ENCODE measurements at places on chromosomes 16 and 17. TPM values are rescaled to one million over a fixed set of nuclear protein-coding genes. Genes with fewer than 3 reads are reported as not detected.

The WSCD1 gene
- 0.07 TPM for total RNA-seq

DNA sequence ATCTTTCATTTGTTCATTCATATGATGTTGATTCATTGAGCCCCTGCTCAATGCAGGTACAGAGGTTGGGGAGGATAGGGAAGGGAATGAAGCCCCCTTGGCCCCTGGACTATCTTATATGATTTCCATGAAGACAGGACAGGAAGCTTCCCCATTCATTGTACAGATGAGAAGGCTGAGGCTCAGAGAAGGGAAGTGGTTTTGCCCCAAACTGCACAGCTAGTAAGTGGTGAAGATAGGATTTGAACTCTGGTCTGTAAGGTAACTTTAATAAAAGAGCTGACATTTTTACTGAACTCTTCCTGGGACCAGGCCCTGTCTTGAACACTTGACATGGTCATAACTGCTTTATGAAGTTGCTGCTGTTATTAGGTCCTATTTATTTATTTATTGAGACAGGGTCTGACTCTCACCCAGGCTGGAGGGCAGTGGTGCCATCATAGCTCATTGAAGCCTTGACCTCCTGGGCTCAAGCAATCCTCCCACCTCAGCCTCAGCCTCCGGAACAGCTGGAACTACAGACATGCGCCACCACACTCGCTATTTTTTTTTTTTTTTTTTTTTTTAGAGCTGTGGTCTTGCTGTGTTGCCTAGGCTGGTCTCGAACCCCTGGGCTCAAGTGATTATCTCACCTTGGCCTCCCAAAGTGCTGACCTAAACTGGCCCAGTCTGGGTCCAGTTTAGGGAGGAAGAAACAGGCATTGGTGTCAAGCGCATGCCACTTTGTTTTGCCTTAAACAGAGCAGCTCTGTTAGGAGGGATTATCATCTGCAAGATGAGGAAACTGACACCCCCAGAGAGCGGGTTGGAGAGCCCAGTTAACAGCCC, 5.0 kb downstream of the CTF1 start:
- no peak for DNase-seq

The GNAO1 gene
- 2.0 TPM for total RNA-seq

DNA sequence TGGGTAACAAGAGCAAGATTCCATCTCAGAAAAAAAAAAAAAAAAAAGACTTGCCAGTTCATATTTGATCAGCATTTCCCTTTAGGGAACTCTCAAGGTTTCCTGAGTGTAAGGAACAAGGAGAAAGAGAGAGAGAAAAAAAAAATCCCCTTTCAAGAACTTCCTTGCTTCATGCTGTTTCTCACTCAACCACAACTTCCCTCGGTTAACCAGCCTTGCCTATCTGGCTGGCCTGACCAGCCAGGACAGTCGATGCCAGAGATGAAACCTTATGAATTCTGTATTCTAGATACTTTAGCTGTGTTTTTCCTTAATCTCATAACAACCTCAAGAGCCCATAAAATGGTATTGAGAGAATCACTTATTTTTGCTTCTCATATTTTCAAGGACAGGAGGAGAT, 2.6 kb upstream of the N4BP1 start:
- peak; percentile 32 for DNase-seq

GRCh38 chr16:11610121-11610505, 23.4 kb upstream of the LITAF start:
- no peak for DNase-seq

DNA sequence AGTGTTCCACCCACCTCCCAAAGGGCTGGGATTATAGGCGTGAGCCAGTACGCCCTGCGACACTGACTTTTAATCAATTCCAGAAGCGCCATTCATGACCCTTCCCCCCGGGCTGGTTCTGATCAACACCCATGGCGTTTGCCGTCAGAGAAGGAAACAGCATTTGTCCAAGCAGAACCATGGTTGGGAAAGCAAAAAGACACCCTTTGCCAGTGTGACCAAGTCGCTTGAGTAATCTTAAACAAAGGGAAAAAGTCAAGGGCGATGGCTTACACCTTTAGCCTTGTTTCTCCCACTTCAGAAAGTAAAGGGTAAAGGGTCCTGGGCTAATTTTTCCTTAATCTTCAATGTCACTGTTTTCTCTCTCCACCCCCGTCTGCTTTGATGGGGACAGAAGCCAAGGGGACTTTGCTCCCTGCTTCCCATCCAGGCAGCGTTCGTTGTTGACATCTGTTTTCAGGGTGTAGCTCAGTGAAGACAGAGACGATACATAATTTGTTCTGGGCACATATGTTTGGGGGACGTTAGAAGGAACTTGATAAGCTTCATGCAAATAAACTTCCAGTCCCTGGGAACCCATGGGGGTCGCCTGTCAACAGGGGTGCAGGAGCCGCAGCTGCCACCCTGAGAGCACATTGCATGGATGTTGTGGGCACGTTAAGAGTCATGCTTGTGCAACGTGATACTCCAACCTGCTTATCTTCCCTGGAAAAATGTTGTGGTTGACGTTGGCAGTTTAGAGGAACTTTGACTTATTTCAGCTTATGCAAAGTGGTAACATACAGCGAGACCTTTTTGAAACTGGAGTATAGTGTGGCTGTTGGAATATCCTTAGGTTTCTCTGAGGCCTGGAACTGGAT, 50.6 kb upstream of the TANGO6 start:
- no peak for DNase-seq

DNA sequence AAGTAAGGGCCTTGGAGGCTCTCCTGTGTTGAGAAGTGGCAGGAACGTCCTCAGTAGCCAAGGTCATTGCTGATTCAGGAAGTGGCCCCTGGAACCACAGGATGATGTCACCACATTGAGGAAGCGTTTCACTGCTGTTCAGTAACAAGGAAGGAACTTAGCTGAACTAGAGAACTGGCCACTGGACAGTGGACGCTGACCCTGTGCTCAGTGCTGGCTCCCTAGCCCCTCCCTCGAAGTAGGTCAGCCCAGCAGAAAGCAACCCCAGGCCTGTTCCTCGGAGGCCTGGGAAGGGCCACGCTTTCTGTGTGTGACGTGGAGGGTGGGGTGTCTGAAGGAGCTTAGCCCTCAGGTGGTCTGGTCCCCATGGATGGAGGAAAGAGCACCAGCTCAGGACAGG, 58.3 kb downstream of the B9D1 start:
- DNase-seq: no peak

The HEXIM2 gene
- 7.1 TPM for total RNA-seq

- DNase-seq: no peak
Observed at GRCh38 chr17:74919440-74920305, 3.4 kb downstream of the USH1G start.

The AIPL1 gene
- total RNA-seq: not detected

DNA sequence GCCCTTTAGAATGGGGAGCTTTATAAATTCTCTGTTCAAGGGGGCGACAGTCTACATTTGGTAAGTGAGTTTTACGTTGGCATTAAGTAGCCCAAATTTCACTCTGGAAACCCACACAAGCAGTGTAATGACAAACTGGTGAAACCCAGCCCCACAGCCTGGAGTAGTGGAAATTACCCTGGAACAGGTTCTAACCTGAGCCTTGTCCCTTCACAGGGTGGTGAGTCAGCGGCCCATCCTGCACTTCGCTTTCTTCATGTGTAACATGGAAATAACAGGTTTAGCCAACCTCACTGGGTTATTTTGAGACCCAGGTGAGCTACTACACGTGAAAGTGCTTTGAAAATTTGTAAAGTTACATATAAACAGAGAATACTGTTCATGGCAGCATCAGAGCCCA, 3.5 kb upstream of the TLCD3A start:
- DNase-seq: no peak

The TAC4 gene
- not detected for total RNA-seq

The USP31 gene
- total RNA-seq: 11.6 TPM

GRCh38 chr17:32769846-32770245, 107.1 kb downstream of the MYO1D start:
- no peak for DNase-seq

- no peak for DNase-seq
Observed at GRCh38 chr16:19014461-19014860, 30.7 kb downstream of the TMC7 start.

DNA sequence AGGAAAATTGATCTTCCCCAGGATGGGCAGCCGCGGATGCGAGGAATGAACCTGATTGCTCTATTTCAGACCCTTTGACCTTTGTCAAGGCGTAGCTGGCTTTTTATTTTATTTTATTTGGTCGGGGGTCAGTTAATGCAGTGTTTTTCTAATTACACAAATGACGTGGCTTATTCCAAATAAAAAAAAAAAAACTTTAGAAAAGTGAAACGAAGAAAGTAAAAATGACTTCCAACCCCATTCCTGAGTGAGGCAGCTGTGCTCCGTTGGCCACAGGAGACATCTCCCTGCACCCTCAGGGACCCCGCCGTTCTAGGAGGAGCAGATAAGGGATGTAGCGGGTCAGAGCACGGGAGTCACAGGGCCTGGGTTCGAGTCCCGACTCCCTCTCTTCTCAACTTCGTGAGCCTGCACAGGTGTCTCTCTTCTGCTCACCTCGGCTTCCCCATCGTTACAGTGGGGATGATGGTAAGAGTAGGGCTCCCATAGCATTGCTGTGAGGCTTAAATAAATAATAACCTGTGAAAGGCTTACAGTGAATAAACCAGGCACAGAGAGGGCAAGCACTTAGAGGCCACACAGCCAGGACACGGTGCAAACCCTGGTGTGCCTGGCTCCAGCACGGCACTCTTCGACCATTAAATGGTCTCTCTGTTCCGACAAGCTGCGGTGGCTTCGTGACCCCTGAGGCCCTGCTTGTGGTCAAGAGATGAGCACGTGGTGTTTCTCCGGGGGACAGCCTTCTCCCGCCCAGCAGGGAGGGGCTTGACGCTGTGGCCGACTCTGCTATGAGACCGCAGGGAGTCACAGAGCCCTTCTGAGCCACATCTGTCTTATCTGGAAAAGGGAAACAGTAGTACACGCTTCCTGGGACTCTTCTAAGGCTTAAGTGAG, 10.2 kb downstream of the FOXF1 start:
- DNase-seq: no peak

The PERCC1 gene
- total RNA-seq: not detected

- no peak for DNase-seq
Observed at GRCh38 chr16:505479-506245, 21.9 kb upstream of the CAPN15 start.

The DNASE1L2 gene
- total RNA-seq: 2.2 TPM

The ARL5C gene
- not detected for total RNA-seq

- DNase-seq: no peak
Observed at GRCh38 chr17:19800571-19800970, 52.5 kb upstream of the ALDH3A1 start.
